ENCODE measurements at places on chromosomes 1 and 21.

DNA sequence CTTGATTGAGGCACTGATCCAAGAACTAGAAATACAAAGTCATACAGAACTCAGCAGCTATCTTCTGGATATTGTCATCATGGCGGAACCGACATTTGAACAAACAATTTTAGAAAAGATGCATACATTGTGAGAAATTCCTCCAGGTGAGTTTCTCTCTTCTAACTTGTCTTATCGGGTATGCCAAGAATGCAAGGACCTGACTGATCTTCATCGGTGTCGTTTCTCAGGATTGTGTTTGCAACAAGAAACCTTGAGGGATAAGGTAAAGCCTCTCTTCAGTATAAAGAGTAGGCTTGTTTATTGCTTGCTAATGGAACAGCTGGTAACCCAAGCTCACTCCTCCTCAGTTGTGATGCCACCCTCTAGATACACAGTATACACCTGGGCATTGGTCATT, 62.2 kb downstream of the NME7 start:
- no peak for DNase-seq

DNA sequence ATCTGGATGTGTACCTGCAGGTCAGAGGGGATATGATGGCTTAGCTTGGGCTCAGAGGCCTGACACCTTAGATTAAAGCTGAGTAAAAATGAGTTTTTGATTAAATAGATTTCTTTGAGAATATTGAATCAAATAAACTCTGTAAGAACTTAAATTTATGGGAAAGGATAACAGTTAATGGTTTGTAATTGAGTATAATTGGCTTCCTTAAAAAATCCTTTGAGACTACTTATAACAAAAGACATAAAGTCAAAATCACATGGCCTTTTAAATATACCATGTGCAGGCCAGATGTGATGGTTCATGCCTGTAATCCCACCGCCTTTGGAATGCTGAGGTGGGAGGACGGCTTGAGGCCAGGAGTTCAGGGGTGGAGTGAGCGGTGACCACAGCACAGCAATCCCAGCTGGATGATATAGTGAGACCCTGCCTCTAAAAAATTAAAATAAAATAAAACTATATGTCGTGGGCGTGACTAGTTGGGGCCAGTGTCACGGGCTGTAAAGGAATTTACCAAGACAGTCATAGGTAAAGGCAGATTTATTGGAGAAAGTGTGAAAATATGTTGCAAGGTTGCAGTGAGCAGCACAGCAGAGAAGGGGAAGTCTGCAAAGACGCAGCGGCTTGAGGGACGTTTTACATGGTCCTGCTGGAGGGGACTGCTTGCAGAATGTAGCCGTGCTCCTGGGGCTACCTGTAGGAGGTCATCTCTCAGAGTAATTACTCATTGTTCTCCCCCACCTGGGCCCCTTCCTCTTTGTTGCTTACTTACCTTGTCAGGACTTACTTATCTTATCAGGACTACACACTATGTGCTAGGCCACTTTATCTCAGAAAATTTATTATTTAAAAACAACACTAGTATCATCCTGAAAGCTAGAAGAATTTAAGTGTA, 122.3 kb downstream of the ZMYM4 start:
- DNase-seq = no peak

DNA sequence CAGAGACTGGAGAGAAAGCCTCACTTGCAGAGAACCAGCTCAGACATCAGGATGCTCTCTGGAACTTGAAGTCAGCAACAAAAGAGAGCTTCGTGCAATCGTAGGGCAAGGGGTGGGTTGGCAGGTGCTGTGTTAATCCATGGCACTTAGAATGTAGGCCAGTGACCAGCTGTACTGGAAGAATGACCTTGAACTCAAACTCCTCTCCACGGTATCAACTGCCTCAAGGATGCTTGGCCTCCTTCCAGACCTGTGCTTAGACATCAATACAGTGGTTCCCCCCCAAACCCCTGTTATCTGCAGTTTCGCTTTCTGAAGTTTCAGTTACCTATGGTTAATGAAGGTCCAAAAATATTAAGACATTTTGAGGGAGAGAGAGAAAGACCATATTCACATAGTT, 6.5 kb downstream of the KANK4 start:
- no peak for DNase-seq

DNA sequence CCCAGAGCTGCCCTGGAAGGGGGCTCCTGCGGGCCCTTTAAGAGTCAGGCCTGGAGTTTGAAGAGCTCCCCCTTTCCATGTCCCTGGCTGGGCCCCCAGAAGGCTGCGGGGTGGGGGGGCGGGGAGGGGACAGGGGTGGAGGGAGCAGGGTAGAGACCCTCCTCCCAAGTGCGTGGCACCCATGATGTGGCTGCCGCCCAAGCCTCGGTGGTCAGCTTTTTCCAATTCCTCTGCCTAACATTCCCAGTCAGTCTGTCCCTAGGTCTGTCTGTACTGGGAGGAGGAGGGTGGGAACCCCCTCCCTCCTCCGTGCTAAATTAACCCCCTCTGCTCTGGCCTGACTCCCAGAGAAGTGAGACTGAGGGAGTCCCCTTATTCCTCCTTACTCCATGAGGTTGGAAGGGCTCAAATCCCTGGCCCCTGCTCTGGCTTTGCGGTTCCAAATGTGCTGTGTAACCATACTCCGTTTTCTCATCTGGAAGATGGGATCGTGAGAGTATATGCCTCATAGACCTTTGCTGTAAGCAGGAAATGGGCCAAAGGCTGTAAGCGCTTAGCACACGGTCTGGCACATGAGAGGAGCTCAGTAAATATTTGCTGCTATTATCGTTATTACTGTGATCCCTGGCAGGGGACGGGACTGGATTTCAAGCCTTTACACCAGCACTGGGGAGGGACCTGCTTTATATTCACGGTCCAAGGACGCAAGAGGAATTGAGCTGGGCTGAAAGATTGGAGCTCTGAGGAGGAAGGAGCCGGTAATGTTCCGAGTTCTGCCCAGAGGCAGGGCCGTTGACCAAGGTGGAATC, 658 bp upstream of the COL16A1 start:
- DNase-seq = peak; percentile 58

DNA sequence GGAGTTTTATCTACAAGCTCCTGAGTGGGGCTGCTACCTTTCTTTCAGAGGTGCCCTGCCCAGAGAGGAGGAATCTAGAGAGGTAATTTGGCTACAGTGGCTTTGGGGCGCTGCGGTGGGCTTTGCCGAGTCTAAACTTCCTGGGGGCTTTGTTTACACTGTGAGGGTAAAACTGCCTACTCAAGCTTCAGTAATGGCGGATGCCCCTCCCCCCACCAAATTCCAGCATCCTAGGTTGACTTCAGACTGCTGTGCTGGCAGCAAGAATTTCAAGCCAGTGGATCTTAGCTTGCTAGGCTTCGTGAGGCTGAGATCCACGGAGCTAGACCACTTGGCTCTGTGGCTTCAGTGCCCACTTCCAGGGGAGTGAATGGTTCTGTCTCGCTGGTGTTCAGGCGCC, 43.9 kb downstream of the SWT1 start:
- DNase-seq = no peak

DNA sequence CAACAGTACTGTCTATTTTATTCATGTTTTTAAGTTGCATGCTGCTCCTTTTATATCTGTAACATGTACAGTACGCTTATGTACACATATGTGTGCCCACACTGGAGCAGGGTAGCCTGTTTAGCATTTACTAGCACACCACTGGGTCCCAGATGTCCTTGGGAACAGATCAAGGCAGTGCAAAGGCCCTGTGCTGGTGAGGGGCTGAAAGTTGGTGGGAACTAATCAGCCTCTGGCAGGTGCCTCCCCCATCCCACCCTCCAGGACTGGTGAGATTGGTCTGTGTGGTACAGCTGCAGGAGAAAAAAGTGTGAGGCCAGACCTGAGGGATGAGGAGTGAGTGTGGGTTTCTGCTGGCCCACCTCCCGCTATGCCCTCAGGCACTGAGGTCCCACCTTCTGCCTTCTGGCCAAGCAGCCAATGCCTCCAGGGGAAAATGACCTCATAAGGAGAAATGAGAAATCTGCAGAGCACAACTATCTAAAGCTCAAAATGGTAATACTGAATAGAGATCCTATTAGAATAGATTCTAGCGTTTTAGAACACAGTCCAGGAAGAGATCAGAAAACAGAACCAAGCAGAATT, 58.9 kb downstream of the POFUT2 start:
- DNase-seq = no peak

GRCh38 chr1:70277875-70278274, 56.7 kb downstream of the SRSF11 start:
- DNase-seq = no peak

DNA sequence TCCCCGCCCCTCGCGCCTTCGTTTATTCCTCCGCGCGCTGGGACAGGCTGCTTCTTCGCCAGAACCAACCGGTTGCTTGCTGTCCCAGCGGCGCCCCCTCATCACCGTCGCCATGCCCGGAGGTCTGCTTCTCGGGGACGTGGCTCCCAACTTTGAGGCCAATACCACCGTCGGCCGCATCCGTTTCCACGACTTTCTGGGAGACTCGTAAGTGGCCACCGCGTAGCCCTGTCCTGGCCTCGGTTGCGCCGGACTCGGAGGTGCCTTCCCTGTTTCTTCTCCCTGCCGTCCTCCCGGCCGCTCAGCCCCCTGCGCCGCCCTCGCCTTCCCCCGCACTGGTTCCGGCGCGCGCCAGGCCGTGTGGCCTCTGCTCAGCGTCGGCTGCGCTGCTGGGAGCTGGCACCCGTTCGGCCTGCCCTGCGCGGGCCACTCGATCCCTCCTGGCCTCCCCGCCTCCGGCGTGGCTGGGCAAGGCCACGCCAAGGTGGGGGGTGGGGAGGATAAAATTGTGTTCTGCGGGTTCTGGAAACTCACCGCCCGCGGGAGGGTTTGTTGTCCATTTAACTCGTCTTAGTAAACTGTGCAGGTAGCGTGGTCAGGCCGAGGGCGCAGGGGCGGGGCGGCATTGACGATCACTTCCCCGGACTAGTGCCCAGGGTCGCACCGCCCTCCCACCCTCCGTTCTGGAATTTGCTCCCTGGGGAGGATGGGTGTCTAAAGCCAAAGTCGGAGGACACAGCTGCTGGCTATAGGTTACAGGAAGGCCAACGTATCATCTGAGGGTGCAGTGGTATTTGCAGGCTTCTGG, at the start of gene PRDX6:
PRDX6 (plus strand) TSS at position 50 of the 808 bp plus-strand sequence; CDS start at position 113, 63 bp downstream.
- no peak for DNase-seq

GRCh38 chr1:206544562-206545257, 37.4 kb downstream of the RASSF5 start:
- no peak for DNase-seq
